ENCODE measurements at places on chromosomes 5 and 9.

DNA sequence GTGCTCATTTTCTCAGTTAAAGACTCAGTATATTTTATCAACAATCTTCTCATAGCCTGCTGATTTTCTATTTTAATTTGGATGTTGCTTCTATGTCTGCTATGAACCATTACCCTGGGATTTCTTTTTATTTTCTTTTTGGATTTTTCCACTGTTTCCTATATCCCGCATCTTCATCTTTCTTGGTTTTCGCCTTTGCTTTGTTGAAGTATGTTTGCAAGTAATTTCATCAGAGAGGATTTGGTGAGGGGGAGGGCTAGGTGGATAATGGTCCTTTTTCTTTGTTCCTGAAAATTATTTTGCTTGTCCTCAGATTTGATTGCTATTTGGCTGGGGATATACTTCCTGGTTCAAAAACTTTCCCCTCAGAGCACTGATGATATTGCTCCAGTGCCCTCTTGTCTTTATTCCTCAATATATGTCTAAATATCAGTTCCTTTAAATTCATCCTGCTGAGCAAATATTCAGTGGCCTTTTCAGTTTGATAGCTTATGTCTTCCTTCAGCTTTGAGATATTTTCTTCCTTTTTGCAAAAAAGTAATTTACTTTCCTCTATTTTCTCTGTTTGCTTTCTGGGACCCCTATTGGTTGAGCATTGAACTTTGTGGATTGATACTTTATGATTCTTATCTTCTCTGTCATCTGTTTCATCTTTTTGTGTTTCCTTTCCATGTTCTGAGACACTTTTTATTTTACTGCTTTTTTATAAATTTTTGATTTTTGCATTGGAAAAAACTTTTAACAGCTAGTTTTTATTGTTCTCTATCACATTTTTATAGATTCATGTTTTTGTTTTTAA, 227.6 kb upstream of the ELL2 start:
- no peak for DNase-seq

DNA sequence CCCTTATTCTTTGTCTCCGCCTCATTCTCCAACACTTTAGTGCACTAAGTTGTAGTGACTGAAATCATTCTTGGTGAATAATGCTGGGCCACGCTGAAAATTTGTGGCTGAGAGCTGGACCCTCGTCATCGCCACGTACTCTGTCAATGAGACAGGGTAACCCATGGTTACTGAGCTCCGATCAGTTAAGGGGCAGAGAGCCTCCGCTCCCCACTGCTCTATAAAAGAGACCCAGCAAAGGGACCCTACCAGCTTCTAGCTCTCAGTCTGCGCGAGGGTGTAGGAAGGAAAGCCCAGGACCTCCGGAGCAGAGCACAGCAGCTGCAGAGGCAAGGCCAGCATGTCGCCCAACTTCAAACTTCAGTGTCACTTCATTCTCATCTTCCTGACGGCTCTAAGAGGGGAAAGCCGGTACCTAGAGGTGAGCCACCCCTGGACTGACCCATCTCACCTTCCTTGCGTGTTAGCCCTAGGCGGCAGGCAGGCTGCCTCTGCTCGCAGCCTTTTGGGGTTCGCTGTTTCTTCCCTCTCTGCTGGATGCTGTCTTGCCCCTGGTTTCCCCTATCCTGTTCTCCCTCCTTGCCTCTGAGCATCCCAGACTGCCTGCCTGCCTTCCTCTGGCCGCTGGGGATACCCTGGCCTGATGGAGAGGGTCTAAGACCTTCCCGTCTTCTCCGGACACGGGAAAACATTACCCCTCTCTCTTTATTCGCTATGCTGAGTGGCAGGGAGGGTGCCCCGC, at the start of gene CRHBP:
TSS of gene CRHBP (plus strand) at position 251 of the 742 bp plus-strand sequence. CDS start at position 341, 90 bp downstream.
- no peak for DNase-seq

- DNase-seq = no peak
These were observed 235.7 kb downstream of the COMMD10 start for GRCh38 chr5:116320486-116320885.

- DNase-seq = no peak
These were observed at the start of gene GARNL3 for GRCh38 chr9:127264462-127265219. Gene GARNL3 (plus strand): TSS chr9:127264774. CDS start chr9:127264878, 104 bp downstream.

GRCh38 chr5:57360871-57361270, 121.7 kb downstream of the ACTBL2 start:
- no peak for DNase-seq

- DNase-seq = no peak
These were observed 111.8 kb downstream of the HMHB1 start for GRCh38 chr5:143923634-143924266.

Data from CD4-positive, alpha-beta T cell treated with Interleukin-2 at 100 ng/mL for 4 hours (primary cell).